Ovary (tissue), 10 donors: ENCODE measurements at places on chromosomes 7 and 10. TPM values are rescaled to one million over a fixed set of nuclear protein-coding genes. Genes with fewer than 3 reads are reported as not detected.

TMEM176B gene
- total RNA-seq: 86.7 TPM

ZMIZ2 gene
- total RNA-seq: 68.5 TPM

PLAU gene
- total RNA-seq: 7.3 TPM

HOXA13 gene
- total RNA-seq: not detected

MEIG1 gene
- not detected for total RNA-seq

DEPP1 gene
- 122 TPM for total RNA-seq

MSANTD7 gene
- total RNA-seq: 9.9 TPM

- DNase-seq: no peak
Observed at GRCh38 chr7:101589052-101589451, 40.0 kb downstream of the MYL10 start.

- no peak for DNase-seq
Observed at GRCh38 chr7:17233603-17234002, 64.8 kb upstream of the AHR start.

DNA sequence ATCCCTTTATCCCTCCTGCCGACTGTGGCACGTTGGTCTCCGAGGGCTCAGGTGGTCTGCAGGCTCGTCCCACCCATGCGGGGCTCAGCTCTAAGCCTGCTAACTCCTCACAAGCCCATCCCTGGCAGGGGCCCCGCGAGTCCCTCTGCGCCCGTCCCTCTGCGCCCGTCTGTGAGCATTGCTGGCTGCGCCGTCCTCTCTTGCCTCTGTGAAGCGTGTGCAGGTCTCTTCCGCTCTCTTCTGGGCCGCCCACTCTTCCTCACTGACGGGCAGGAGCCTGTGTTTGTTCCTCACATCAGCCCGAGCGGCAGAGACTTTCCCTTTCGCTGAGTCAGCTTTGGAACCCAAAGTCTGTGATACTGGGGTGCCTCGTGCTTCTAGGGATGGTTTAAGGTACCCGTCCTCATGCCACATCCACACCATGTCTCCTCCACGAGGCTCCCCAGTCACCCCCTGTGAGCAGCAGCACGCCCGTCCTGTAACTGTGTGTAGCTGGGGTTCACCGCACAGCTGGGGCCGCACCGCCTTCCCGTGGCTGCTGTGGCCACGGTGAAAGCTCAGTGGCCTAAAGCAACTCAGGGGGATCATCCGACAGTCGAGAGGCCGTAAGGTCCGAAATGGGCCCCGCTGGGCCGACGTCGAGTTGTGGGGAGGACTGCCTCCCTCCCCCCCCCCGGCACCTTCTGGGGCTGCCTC is 35.5 kb downstream of the ADGRA1 start:
- DNase-seq: no peak

DNA sequence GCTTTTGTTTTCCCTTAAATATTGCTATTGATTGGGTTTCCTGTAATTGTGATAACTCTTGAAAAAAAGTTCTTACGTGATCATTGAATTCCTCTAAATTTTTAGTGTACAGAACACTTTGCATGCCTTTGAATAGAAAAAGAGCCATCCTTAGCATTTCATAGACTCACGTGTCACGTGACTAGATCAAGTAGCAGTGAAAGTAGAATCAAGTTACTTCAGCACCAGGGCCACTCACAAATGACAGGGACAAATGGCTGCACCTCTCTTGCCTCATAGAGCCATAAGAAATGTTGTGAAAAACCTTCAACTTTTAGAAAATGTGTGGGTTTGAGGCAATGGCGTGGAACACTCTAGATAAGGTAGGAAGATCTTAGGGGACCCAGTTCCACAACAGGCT is 203.8 kb downstream of the ZEB1 start:
- no peak for DNase-seq

- DNase-seq: no peak
Observed at GRCh38 chr7:83301416-83301815, 138.7 kb upstream of the PCLO start.

DNA sequence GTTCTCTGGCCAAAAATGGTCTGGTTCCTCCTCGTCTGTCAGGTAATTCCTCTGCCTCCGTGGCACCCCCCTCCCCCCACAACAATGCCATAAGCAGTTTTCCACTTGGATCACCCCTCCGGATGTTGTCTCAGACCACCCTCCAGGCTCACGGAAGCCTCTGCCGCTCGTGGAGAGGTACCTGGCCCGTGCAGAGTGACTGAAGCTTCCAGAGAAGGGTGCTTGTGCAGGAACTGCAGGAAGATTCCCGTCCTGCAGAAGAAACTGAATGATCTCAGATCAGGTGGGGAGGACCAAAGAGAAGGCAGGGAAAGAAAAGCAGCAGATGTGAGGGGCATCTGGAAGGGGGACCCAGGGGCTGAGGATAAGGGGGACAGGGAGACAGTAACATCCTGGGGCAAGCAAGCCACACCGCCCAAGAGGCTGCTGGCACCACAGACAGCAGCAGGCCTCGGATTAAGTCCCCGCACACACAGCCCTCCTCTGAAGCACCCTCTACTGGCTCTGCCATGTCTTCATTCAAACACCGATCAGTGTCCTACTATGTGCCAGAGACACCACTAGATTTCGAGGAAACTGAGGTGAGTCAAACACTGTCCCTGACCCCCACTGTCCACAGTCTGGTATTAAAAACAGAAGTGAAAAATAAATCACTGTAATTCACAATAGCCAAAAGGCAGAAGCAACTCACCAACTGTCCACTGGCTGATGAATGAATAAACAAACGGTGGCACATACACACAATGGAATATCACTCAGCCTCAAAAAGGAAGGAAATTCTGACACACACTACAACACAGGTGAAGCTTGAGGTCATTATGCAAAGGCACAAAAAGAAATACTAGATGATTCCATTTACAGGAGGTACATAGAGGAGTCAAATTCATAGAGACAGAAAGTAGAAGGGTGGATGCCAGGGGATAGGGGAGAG is 26.4 kb downstream of the KIAA1549 start:
- DNase-seq: no peak

- no peak for DNase-seq
Observed at GRCh38 chr10:113880236-113880635, 25.8 kb downstream of the NHLRC2 start.

DNA sequence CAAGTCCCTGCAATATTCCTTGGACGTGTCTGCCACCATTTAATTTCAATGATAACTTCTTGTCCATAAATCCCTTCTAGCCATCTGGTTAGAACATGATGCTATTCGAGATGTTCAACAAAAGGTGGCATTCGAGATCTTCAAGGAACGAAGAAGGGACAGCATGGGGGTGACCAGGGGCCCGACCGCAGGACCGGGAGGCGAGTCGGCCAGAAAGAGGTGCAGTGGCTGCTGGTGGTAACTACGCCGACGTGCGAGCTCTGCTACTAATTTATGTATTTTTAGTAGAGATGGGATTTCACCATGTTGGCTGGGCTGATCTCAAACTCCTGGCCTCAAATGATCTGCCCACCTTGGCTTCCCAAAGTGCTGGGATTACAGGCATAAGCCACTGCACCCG is 4.7 kb downstream of the OPTN start:
- no peak for DNase-seq

GRCh38 chr10:102669206-102670064 is 25.2 kb downstream of the TRIM8 start:
- DNase-seq: no peak

DNA sequence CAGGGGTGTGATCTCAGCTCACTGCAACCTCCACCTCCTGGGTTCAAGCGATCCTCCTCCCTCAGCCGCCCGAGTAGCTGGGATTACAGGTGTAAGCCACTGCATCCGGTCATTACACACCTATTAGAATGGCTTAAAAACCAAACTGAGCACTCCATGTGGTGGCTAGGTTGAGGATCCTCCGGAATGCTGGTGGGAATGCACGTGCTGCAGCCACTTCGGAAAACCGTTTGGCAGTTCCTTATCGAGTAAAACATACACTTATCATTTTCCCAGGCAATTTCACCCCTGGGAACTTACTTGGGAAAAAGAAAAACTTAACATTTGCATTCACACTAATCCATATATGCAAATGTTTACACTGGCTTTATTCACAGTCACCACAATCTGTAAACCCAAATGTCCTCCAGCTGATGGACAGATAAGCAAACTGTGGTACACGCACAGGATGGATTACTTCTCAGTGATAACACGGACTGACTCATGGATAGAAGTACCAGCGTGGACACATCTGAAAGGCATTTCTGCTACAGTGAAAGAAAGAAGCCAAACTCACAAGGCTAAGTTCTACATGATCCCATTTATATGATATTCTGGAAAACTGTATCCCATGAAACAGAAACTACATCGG is 20.4 kb downstream of the RFC2 start:
- no peak for DNase-seq

DNA sequence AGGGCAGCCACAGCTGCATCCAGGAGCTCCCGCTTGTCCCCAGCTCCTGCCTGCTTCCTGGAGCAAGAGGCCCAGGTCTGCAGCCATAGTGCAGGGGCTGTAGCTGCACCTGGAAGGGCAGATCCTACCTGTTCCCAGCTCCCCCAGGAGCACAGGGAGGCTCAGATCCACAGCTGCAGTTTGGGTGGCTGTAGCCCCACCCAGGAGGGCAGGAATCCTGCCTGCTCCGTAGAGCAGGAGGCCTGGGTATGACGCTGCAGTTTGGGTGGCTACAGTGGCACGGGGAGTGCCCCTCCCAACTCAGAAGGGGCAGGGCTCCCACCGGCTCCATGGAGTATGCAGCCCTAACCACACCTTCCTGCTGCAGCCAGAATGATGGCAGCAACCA is 26.7 kb upstream of the CDCA7L start:
- DNase-seq: no peak

- no peak for DNase-seq
Observed at GRCh38 chr7:133484086-133484485, 231.2 kb downstream of the EXOC4 start.

GRCh38 chr7:3682028-3682710 is 381.1 kb downstream of the SDK1 start:
- DNase-seq: no peak

GRCh38 chr10:33046792-33047191 is 88.8 kb upstream of the ITGB1 start:
- DNase-seq: no peak

- DNase-seq: no peak
Observed at GRCh38 chr7:78770422-78771410, 682.8 kb downstream of the MAGI2 start.

DNA sequence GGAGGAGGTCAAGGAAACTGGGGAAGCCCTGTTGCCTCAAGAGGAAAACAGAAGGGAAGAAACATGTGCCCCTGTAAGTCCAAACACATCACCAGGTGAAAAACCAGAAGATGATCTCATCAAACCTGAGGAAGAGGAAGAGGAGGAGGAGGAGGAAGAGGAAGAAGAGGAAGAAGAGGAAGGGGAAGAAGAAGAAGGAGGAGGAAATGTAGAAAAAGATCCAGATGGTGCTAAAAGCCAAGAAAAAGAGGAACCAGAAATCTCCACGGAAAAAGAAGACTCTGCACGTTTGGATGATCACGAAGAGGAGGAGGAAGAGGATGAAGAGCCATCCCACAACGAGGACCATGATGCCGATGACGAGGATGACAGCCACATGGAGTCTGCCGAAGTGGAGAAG is 82.7 kb upstream of the SAMD8 start:
- no peak for DNase-seq

- DNase-seq: no peak
Observed at GRCh38 chr7:134619627-134620331, 26.9 kb upstream of the BPGM start.

DNA sequence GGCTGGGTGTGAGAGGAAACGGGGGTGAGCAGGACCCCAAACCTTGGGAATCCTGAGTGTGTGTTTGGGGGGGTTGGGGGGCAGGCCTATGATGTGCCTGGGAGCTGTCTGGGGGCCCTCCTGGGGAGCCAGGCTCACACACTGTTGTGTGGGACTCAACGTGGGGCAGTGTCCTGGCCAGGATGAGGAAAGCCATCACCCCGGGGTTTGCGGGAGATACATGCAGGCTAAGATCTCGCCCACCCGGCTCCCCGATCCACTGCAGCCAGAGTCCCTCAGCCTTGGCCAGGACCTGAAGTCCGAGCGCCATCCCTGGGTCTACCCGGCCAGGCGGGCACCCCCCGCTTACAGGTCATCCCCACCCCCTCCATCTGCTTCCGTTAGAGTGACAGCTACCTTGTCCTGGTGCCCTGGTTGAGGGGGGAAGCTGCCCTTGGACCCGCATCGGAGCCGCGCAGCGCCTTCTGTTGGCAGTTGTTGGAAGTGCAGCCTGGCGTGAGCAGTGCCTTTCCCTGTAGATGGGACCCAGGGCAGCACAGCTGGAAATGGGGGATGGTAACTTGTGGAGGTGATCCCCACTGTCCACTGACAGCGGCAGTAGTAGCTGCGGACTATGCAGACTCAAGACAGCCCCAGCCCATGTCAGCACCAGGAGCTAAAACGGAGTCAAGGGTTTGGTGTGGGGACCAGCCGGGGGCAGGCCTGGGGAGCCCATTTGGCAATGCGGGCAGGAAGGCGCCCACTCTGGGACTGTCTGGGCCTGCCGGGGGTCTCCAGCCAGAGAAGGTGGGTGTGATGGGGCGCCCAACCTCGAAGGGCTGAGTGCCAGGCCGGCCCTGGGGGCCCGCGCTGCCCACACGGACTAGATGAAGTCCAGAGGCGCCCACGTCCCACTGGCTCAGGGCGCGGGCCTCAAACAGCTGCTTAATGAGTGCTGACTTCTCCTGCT is 885.6 kb upstream of the ZNF722 start:
- DNase-seq: no peak

- no peak for DNase-seq
Observed at GRCh38 chr10:76436981-76437380, 1005.6 kb downstream of the LRMDA start.

- no peak for DNase-seq
Observed at GRCh38 chr7:80591654-80592053, 46.8 kb upstream of the CD36 start.
